Stimulated activated CD8-positive, alpha-beta memory T cell treated with anti-CD3 and anti-CD28 coated beads, Interleukin-15, amount 100 ng/mL, for 1 hour (primary cell): ENCODE measurements at places on chromosomes 16 and 17.

DNA sequence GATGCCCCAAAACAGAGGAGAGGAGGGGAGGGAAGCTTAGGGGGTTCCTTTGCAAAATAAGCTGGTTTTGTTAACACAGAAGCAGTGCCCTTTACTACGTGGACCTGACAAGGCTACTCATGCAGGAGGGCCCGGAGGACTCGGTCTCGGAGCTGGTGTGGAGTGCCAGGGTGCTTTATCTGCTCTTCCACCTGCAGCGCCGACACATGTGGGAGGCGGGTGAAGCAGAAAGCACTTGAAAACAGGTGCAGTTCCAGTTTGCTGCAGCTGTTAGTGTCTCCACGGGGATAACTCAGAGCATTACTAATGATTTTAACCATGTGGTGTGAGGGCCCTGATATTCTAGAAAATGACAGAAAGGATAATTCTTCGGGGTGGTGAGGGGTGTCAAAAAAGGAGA lies 35.0 kb upstream of the MNT start:
- no peak for DNase-seq

- DNase-seq: no peak
These were observed 194.2 kb downstream of the ZFHX3 start for GRCh38 chr16:72853575-72854266.

DNA sequence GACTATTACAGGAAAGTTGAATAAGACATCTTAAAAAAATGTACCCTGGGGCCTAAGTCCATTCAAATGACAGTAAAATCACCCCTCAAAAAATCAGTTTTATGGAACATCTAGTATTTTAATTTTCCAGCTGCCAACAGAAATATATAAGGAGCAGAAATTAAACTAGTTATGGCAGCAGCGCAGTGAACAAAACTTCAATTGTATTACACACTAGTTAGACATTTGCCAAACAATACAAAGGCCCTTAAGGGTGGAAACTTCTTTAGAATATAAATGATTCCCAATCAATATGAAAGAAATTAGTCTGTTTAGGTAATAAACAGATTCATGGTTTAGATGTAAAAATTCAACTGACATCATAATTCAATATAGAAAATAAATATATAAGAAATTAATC lies 18.1 kb upstream of the RFFL start:
- no peak for DNase-seq

- DNase-seq: no peak
These were observed 54.9 kb downstream of the WWP2 start for GRCh38 chr16:69816996-69817395.

- DNase-seq: no peak
These were observed 245.6 kb upstream of the RBFOX1 start for GRCh38 chr16:7086822-7087616.

- no peak for DNase-seq
These were observed 40.9 kb upstream of the MEOX1 start for GRCh38 chr17:43702637-43703036.

DNA sequence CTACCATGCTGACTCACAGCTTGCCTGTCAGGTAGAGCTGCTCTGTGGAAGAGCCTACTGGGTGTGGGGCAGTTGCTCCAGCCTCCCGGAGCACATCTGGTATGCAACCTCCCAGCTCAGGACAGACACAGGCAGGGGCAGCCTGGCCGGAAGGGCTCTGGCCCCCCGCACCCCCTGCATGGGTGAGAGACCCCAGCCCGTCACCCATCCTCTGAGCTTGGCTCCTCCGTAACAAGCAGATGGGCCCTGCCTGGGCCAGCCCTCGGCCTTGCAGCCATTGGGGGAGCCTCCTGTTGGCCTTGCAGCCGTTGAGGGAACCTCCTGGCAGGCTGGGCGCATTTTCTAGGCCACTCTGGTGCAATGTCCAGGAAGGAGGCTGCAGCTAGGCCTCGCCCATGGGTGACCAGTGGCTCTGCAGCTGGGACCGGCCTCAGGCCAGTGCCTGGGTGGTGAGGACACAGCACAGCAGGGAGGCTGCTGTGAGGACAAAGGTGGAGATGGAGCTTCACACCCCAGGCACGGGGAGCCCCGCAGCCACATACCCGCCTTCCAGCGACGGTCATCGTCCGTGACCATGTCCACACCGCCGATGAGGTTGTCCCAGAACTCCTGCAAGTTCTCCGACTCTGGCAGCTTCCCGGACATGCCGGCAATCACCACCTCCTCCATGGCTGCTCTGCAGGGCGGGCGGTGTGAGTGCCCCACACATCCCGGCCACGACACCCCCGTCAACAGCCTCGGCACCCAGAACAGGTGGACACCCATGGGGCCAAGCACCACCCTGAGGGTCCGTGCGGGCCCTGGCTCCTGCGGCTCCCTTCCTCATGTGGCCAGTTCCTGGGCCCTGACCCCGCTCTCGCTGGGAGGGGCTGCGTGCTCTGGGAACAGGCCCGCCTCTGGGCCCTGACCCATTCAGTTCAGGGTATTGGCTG lies 2.0 kb downstream of the FASN start:
- no peak for DNase-seq

GRCh38 chr17:65277576-65277975 lies 140.4 kb downstream of the RGS9 start:
- DNase-seq: no peak

- DNase-seq: no peak
These were observed 5.0 kb downstream of the HAS3 start for GRCh38 chr16:69110406-69110805.

- DNase-seq: no peak
These were observed 13.9 kb downstream of the CLUH start for GRCh38 chr17:2697611-2698162.

- no peak for DNase-seq
These were observed 336.7 kb downstream of the FOXL1 start for GRCh38 chr16:86914876-86915717.

GRCh38 chr17:27430882-27431491 lies 25.3 kb upstream of the KSR1 start:
- no peak for DNase-seq

GRCh38 chr17:76356803-76357456 lies 3.2 kb upstream of the PRPSAP1 start:
- DNase-seq: no peak

- DNase-seq: no peak
These were observed 101.8 kb downstream of the HIC1 start for GRCh38 chr17:2156666-2157065.

DNA sequence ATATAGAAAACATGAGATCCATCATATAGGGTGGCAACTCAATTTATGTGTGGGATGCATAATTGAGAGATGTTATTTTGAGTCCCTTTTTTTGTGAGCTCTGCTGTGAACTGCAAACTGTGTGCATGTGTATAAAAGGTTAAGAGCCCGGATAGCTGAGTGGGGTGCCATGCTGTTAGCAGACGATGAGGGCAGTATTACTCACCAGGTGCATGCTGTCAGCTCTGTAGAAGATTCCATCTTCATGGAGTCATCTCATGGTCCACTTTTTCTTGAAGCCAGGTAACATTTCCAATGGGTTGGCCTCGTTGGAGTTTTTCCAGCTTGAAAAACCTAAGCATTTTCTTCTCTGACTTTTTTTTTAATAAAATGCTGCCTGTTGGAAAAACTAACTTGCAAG lies 43.0 kb upstream of the RHBDL3 start:
- DNase-seq: no peak

DNA sequence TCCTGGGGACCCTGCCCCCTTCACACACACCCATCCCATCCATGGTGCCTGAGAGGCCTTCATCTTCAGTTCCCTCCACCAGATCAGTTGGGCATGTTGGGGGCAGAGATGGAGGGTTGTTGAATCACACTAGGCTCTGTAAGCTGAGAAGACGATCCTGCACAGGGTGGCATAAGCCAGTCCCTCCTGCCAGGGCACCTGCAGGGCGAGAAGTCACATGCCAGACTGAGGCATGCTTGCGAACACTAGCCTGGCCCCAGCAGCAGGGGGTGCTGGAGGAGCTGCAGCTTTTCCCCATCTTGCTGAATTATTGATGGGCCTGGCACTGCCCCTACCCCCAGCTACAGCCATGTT lies 6.1 kb upstream of the TBX2 start:
- DNase-seq: no peak

GRCh38 chr17:77772461-77772897 lies 186.0 kb upstream of the TNRC6C start:
- peak; percentile 28 for DNase-seq

DNA sequence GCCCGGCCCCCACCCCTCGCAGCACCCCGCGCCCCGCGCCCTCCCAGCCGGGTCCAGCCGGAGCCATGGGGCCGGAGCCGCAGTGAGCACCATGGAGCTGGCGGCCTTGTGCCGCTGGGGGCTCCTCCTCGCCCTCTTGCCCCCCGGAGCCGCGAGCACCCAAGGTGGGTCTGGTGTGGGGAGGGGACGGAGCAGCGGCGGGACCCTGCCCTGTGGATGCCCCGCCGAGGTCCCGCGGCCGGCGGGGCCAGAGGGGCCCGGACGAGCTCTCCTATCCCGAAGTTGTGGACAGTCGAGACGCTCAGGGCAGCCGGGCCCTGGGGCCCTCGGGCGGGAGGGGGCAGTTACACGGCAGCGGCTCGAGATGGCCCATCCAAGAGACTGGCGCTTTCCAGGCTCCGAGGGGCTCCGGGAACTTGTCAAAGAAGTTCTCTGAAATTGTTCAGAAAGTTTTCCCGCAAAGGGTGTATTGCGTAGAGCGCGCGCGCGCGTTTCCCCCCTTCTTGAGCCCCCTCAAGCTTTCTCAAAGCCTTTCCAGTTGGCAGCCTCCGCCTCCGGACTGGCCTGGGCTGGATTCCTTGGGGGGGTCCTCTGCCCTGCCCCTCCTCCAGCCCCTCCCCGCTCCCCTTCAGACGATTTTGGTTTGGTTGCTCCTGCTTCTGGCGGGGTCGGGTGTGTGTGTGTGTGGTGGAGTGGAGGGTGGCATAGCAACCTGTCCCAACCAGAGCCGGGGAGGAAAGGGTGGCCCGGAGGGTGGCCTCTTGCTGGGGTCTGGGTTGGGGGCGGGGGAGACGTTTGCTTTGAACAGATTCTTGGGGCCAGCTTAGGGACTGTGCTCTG lies 504 bp downstream of the ERBB2 start:
- DNase-seq: no peak

GRCh38 chr17:31060791-31061550 lies 33.8 kb upstream of the NF1 start:
- no peak for DNase-seq

DNA sequence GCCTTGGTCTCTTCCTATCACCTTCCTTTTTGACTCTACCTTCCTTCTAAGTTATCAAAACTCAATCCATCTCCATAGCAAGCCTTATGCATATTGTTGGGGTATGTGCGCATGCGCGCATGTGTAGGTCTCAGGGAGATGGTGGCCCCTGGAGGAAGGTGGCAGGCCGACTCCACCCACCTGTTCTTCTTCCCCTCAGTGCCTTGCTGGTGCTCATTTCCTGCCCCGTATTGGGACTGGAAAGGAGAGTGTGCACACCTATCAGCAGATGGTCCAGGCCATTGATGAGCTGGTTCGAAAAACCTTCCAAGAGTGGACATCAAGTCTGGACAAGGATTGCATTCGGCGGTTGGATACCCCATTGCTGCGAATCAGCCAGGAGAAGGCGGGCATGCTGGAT lies 25.2 kb downstream of the DNAH2 start:
- DNase-seq: no peak

DNA sequence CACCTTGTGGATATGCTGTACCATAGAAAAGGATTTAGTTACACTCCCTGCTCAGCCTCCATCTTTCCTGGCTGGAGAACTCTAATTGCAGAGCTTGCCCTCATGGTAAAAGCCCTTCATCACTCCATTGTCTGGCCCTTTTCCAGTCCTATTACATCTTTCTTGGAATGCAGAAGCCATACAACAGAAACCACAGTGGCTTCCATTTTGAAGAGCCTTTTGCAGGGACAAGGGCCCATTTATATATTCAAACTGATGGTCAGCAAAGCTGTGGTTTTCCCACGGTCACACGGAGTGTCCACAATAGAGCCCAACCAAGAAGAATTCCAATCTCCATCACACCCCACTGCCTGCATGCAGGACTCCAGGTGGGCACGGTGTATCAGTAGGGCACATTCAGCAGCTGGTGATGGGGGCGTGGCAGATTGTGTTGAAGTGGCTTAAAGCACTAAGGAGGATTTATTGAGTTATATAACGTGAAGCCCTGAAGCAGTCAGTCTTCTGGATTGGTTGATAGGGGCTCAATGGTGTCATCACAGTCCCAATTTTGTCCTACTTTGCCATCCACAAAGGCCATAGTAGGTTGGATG lies 20.3 kb downstream of the COPRS start:
- no peak for DNase-seq

DNA sequence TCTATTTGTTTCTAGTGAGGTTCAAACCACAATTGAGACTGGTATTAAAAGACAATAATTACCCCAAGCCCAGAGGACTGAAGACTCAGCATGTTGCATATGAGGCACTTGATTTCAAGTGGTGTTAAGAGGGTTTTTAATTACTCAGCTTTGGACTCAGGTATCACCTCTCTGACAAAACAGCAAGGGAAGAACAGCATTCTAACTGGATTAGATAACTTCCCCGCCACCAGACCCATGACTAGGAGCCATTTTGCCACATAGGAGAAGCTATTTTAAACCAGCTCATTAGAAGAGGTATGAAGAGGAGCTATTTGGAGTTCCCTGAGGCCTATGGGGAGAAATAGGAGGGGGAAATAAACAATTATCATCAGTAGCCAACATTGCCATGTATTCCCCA lies 226.1 kb upstream of the TOX3 start:
- DNase-seq: no peak

- DNase-seq: no peak
These were observed 32.8 kb downstream of the VAC14 start for GRCh38 chr16:70768203-70768580.

GRCh38 chr17:40718930-40719329 lies 15.4 kb upstream of the KRT24 start:
- DNase-seq: no peak

- DNase-seq: no peak
These were observed 3.8 kb upstream of the VAC14 start for GRCh38 chr16:70804734-70805169.

DNA sequence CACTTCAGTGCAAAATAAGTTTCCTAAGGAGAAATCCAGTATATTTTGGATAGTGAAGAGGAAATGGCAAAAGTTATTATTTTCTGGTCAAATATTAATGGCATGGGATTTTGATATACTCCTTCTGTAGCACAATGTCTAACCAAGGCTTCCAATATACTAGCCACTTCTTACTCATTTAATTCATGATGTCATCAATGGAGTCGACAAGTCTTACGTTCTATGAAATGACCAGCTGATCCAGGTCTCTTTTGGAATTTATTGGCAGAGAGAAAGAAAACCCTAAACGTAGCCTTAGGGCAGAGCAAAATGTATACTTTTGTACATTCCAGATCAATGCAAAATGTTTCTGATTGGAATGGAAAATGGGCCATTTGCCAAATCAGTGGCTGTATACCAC lies 8.3 kb upstream of the ABCA10 start:
- DNase-seq: no peak

- DNase-seq: no peak
These were observed 9.9 kb upstream of the CES3 start for GRCh38 chr16:66950971-66951790.

DNA sequence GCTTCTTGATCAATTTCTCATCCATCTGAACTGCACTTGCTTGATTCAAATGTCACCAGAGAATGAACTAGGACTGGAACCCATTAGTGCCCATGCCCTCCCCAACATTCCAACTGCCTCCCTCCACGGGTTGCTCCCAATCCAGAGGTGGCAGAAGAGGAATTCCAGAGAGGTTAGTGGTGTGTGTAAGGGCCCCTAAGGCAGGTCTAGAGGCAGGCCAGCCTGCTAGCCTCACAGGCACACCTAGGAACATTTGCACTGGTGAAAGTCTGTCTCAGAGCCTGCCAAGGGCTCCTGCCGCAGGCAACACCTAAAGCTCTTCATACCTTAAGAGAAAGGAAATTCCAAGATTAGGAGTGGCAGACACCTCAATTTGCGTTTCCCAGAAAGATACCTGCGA lies 21.2 kb upstream of the CMTM4 start:
- DNase-seq: no peak
